Kidney tubule cell (primary cell): ENCODE measurements at places on chromosomes 16 and 17.

GRCh38 chr17:79933863-79934652, 94.8 kb upstream of the CBX4 start:
- DNase-seq = peak; percentile 59

DNA sequence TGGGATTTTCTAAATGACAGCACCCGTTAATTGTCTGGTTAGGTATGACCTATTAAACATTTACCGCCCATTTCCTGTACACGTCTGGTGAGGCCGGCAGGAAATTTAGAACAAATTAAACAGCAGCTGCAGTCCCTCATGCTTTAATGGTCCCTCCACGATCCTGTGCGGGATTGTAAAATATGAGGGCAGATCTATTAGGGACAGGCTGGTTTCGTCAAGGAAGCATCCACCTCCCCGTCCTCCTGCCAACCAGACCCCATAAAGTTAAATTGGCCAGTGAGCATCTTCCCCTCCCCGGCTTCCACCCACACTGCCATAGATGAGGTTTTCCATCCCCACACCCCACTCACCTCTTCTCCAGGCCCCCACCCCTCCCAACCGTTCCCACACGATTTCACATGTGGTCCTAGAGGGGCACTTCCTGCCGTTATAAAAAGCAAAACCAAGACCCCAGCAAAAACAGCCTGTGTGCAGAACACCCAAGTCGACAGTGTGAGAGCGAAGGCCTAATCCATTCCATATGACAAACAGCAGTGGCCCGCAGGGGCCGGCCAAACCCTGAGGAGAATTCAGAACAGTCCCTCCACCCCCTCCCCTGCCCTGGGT, 331.9 kb downstream of the FOXL1 start:
- peak; percentile 53 for DNase-seq

DNA sequence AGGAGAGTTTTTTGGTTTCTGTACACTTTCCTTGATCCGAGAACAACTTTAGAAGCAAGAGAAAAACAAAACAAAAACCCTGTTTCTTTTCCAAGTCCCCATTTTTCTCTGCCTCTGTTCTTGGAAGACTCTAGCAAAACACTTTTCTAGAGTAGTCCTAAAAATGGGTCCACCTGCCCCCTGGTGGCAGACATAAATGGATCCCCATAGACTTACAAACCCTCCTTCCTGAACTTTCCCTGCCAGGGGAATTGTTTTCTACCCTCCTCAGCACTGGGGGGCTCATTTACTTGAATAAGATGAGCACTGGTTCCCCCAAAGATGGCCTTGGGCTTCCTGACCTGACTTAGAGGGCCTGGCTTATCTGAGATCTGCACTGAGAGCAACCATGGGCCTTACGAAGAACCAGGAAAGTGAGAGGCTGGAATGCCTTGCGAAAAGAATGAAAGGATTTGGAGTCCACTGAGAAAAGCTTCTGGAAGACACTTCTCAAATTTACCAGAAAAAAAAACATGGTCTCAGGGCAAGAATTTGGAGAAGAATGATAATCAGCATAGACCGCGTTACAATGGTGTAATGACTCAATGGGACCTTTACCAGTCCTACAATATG, 48.0 kb upstream of the CDYL2 start:
- DNase-seq = peak; percentile 39

- no peak for DNase-seq
Measured at GRCh38 chr16:23922406-23922805, 86.6 kb downstream of the PRKCB start.

DNA sequence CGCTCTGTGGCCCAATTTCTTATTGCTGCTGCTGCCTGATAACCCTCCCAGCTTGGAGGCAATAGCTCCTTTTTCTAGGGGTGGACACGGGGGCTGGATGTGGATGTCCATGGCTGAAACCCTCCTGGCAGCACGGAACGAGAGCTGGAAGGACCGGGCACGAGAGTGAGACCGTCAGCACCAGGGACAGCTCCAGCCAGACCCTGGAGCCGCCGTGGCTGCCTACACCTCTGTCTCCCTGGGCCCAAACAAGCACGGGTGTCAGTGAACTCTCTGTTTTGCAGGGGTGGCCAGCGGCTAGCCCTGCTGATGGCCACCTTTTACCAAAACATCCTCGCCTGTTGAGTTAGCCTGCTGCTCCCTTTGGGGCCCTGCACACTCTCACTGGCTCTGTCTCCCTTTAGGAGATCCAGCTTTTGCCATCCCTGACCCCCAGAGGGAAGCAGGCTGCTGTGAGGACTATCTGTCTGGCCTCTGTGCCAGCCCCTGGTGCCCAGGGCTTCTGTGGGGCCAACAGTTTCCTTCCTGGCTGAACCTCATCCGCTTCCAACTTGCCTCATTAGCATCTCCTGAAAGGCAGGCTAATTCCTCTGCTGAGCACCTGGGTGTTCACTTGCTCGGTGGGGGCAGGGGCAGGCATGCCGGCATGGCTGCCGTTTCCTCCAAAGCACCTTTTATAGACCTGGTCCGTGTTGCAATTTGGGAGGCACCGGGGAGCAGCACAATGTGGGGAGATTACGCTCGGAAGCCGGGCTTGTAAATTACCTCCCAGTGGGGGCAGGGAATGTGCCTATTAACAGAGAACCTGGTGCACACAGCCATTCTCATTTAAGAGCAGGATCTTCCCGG, 118.1 kb downstream of the ENGASE start:
- DNase-seq = peak; percentile 18

DNA sequence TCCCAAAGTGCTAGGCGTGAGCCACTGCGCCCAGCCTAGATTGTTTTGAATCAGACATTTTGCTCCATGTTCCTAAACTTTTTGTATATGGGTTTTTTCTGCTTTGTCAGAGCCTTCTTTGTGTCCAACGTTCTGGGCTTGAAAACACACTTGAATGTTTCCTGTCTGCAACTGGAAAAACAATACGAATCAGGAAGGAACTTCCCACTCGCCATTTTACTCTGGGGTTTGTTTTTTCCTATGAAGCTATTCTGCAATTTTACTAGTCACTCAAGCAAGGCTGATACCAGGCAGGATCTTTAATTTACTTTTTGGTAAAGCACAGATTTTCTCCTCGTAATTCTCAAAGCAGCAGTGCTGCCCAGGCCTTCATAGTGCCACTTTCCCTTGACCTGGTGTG, 31.6 kb downstream of the ARHGAP17 start:
- DNase-seq = no peak

DNA sequence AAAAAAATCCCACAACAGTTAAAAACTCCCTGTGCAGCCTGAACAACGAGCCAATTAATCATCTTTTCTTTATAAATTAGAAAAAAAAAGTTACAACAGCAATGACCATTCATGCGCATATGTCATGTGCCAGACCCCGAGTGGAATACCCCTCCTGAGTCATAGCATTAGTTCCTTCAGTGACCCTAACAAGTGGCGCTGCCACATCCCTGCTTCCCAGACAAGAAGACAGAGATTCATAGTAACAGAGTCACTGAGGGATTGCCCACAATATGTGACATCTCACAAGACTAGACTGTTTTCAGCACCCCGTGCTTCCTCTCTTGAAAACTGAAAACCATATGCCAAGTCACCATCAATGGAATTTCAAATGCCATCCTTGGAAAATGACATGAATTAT, 7.9 kb downstream of the UMOD start:
- peak; percentile 79 for DNase-seq

GRCh38 chr16:69701866-69702265, 24.5 kb downstream of the NQO1 start:
- no peak for DNase-seq

GRCh38 chr17:7262192-7262934, at the start of gene CLDN7:
TSS of gene CLDN7 (minus strand) at chr17:7262478. CDS start at chr17:7262043, 435 bp downstream.
- peak; percentile 90 for DNase-seq

- no peak for DNase-seq
Measured at GRCh38 chr16:29830774-29831173, 10.5 kb downstream of the MVP start.

DNA sequence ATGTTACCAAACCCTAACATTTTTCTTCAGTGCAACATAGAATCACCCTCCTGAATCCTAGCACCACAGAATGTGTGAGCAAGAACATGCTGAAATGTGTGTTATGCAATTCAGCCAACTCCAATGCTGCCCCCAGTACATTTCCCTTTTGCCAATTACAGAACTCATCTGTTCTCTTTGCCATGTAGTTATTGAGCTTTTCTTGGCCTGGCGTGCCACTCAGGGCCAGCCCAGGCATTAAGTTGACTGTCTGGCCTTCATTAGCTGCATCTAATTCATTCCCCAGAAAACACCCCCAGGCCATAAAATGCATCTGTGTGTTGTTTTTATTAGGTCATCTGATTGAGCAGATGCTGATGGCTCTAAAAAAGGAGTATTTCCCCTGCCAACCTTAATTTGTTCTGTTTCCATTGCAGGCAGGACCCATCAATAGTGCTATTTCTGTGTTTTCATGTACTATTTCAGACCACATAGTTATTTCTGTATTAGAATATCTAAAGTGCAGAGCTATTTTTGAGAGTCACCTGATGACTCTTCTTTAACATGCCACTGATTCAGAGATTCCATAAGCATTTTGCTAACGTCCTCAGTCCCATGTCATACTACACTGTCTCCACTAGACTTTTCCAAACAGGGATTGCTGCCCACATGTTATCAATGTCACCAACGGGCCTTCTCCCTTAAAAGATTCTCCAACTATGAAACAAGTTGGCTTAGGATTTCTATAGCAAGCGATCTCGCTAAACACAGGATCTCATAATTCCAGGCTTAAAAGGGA, 969.7 kb downstream of the CDH11 start:
- DNase-seq = no peak

- no peak for DNase-seq
Measured at GRCh38 chr17:73748508-73748907, 104.3 kb upstream of the SDK2 start.

DNA sequence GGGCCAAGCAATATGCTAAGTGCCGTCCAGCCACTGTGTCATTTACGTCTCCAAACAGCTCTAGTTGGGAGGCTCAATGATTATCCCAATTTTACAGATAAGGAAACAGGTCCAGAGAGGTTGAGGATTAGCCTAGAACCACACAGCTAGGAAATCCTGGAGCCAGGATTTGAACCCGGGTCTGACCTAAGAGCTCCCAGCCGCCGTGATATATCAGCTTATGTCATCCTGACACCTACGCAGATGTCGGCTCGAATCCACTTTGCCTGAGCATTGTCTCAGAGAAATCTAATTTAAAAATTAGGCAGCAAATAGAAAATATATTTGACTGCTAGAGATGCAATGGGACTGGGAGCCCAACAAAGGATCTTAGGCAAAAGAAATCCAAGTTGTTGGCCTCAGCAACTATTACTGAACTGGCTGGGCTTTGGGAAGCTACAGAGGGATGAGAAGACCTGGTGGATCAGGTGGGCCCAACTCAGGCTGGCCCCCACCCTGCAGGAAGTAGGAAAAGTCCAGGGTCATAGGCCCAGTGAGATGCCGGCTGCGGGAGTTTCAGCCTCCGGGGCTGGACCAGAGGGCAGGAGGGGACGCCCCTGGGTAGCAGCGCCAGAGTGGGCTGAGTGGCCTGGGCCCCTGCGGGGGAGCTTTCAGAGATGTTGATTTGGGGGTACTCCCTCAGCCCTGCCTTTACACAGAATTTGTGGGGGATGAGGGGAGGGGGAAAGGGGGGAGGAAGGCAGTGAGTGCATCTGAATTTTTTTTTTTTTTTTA, 35.1 kb upstream of the IL21R start:
- no peak for DNase-seq

- no peak for DNase-seq
Measured at GRCh38 chr16:87993901-87994300, 42.7 kb downstream of the BANP start.

GRCh38 chr16:17470908-17471718, at the start of gene XYLT1:
TSS of gene XYLT1 (minus strand) at chr16:17470960. CDS start at chr16:17470796, 164 bp downstream.
- DNase-seq = peak; percentile 76

DNA sequence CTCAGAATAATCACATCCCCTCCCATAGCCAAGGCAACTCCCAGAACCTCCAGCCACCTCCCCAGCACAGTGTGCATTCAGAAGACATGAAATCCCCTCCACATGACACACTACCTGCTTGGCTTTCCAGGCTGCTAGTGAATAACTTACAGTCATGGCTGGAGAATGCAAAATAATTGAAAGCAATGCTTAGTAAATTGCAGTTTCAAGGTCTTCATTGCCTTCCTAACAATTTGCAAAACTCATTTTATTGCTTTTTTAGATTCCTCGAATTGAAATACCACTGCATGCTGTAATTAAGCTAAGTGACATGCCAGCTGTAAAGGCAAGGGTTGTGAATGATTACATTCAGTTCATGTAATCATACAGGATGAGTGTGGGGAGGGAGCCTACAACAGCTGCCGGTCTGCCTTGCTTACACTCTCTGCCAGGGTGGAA, 29.0 kb upstream of the HOXB13 start:
- peak; percentile 83 for DNase-seq

- peak; percentile 31 for DNase-seq
Measured at GRCh38 chr16:85126705-85127378, 14.6 kb upstream of the CIBAR2 start.

DNA sequence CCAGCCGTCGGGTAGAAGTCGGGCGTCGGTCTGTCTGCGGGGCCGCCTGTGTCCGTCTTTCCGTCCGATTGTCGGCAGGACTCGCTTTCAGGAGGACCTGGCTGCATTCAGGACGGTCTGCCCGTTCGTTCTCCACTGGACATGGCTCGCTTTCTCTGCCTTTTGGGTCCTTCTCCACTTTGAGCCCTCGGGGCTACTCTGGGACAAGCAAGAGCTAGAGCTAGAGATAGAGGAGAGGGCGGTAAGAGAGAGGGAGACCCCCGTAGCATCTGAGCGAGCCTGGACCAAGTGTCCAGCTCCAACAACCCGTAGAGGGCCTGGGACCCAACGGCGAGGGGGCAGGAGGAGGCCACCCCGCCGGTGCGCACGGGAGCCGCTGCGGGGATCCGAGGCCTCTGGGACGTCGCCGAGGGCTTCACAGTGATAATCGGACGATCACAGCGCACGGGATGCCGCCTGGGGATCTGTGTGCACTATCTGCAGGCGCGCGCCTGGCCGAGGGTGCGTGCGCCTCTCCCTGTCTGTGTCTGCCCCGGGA, 4.5 kb downstream of the TBX4 start:
- DNase-seq = no peak

GRCh38 chr17:28174352-28175046, 132.0 kb downstream of the NLK start:
- peak; percentile 8 for DNase-seq

- DNase-seq = no peak
Measured at GRCh38 chr16:56931271-56931891, 561 bp upstream of the HERPUD1 start.

DNA sequence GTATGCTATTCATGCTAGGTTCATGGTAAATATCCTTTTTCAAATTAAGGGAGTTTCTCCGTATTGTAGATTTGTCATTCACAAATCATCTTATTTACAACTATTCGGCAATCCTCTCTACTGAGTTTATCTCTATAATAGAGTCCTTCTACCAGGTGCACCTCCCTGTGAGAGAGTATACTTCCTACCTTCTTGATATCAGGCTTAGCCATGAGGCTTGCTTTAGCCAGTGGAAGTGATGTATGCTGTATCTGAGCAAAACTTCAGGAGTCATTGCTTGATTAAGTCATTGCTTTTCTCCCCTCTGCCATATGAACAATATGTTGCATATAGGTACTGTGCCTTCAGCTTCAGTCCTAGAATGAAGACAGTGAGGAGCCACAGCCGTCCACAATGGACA, 20.5 kb downstream of the NSRP1 start:
- no peak for DNase-seq
